Mucosa of descending colon (tissue), 3 donors: ENCODE measurements at places on chromosomes 13 and 19. TPM values are rescaled to one million over a fixed set of nuclear protein-coding genes. Genes with fewer than 3 reads are reported as not detected.

- DNase-seq, result no peak
These were observed 9.8 kb upstream of the MZF1 start for GRCh38 chr19:58582985-58583384.

DNA sequence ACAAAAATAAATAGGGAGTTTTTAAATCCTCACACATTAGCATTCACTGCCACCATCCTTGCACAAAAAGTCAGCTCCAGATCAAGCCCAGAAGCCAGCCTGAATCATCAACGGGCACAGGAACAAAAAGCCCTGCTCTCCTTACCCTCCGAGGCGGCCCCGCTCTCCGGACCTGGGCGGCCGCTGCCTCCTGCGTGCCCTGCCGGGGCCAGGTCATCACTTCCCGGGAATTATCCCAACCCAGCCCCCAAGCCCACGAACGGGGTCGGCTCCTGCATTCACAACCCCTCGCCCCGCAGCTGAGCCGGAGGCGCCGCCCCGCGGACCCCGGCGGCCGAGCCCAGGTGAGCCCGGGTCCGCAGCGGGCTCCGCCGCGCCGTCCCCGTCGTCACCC lies 754 bp downstream of the DNAJB1 start:
- DNase-seq, result no peak

DNA sequence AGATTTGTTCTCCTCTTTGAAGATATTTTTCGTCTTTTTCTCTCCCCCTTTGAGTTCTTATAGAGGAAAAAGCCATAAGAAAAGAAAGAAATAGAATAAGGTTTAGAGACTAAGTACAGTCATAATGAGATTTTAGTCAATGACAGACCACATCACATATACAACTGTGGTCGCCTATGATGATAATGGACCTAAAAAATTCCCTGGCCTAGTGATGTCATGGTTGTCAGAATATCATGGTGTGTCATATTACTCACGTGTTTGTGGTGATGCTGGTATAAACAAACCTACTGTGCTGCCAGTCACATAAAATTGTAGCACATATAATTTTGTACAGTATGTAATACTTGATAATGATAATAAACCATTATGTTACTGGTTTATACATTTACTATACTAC lies 1096.1 kb downstream of the OLFM4 start:
- DNase-seq, result no peak

GRCh38 chr13:35964863-35965180 lies 166.4 kb downstream of the DCLK1 start:
- DNase-seq, result no peak

GRCh38 chr19:49570138-49570856 lies 10.1 kb downstream of the NOSIP start:
- DNase-seq, result no peak

DNA sequence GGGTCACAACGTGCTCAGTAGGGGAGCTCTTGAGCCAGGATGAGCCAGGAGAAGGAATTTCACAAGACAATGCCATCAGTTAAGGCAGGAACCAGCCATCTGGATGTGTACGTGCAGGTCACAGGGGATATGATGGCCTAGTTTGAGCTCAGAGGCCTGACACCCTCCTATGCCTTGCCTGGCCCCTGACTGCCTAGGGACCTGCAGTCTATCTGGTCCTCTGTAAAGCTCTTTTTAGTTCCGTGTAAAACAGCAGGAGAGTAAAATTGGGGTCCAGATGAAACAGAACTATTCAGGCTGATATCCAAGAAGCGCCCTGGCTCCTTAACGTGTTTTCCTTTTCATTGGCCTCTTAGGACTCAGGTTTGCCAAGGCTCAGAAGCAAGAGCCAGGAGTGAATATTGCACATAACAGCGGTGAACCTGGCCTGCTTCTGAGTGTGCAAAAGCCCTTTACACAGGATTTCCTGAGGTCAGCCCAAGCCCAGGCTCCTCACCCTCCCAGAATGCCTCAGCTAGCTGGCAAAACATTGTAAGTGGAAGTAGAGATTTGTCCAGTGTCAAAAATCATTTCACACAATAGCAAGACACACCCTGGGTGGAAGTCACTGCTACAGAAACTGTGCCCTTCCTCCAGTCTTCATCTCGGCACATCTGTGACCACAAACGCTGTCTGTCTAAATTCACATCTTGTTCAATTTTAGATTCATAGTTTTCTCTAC lies 777.2 kb downstream of the UQCRFS1 start:
- no peak for DNase-seq

The DLL3 gene
- total RNA-seq, result not detected

The FCAR gene
- total RNA-seq, result 0.76 TPM
